ENCODE measurements at places on chromosomes 5 and 9.
A peak's percentile ranks its signal among the peaks of the same experiment; 100 is the strongest.

- DNase-seq: no peak
Observed at GRCh38 chr5:79516986-79517385, 3.1 kb upstream of the HOMER1 start.

DNA sequence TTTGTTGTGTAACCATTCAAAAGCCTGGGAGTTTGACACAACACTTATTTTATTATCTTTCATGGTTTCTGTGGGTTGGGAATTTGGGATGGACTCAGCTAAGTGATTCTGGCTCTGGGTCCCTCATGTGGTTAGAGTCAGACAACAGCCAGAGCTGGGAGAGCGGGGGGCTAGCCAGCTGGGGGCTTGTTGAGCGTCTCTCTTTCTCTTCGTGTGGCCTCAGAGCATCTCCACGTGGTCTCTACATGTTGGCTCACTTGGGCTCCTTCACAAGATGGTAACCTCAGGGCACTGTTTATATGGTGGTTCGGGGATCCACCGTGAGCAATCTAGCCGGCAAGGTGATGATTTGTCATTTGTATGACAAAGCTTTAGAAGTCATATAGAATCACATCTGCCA is 73.6 kb downstream of the FSTL4 start:
- DNase-seq: no peak

DNA sequence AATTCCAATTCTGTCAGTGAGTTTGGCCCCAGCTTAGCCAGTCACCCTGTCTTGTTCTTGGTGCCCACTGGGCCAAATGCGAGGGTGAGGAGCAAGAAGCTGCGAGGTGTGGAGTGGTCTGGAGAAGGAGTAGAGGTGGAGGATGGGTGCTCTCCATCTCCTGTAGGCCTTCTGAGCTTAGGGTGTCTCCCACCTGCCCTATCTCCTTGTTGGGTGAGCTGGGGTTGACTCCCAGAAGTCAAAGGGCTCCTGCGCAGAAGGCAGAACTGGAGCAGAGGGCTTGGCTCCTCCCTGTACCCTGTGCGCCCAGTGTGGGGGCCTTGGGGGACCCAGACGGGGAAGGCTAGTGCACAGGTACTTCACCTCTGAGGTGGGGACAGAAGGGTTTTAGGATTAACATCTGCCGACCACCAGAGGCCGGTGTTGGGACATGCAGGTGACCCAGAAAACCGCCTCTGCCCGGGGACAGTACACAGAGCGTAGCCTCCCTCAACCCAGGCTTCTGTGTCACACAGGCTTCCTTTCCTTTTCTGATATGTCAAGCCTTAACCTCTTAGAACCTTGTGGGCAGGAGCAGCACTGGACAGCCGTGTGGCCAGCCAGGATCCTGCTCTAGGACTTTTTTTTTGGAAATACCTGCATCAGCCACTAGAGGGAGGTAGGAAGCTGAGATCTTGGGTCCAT is 16.9 kb downstream of the IL5 start:
- peak; percentile 72 for DNase-seq

DNA sequence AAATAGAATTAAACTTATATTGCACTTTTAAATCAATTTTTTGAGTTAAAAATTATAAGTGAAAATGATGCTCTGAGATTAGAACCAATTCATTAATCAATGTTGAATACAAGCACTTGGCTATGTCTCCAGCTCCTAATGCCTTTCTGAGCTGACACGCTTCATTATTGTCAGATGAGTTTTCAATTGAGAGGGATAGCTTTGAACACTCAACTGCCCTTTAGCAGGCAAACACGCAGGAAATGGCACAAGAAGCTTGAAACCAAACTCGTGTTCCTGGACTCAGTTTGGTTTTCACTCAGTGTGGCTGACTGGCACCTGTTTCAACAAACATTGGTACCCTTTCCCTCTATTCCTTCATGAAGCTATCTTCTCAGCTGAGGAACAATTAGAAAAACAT is 109.8 kb downstream of the MCTP1 start:
- DNase-seq: no peak

GRCh38 chr5:133708331-133708850 is 96.0 kb upstream of the FSTL4 start:
- no peak for DNase-seq

GRCh38 chr5:82421119-82421518 is 143.0 kb upstream of the RPS23 start:
- no peak for DNase-seq

GRCh38 chr9:112532427-112532826 is 45.8 kb downstream of the KIAA1958 start:
- DNase-seq: no peak

GRCh38 chr9:15286161-15286821 is 20.7 kb downstream of the TTC39B start:
- DNase-seq: no peak

DNA sequence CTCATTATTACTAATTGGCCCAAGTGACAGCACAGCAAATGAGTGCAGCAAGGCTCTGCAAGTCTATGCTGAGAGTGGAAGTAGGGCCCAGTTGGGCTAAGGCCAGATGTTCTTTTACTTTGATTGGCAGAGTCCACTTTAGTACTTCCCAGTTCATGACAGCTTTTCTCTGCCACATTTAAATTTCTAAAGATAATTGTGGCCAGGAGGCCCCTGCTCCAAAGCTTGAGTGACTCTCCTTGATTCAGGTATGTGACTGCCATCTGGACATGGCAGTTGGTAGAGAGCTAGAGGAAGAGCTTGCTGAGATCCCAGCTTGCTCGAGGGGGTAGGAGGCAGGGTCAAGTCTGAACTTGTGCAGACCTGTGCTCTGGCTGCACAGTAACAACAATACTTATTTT is 154.1 kb downstream of the CARTPT start:
- DNase-seq: no peak

DNA sequence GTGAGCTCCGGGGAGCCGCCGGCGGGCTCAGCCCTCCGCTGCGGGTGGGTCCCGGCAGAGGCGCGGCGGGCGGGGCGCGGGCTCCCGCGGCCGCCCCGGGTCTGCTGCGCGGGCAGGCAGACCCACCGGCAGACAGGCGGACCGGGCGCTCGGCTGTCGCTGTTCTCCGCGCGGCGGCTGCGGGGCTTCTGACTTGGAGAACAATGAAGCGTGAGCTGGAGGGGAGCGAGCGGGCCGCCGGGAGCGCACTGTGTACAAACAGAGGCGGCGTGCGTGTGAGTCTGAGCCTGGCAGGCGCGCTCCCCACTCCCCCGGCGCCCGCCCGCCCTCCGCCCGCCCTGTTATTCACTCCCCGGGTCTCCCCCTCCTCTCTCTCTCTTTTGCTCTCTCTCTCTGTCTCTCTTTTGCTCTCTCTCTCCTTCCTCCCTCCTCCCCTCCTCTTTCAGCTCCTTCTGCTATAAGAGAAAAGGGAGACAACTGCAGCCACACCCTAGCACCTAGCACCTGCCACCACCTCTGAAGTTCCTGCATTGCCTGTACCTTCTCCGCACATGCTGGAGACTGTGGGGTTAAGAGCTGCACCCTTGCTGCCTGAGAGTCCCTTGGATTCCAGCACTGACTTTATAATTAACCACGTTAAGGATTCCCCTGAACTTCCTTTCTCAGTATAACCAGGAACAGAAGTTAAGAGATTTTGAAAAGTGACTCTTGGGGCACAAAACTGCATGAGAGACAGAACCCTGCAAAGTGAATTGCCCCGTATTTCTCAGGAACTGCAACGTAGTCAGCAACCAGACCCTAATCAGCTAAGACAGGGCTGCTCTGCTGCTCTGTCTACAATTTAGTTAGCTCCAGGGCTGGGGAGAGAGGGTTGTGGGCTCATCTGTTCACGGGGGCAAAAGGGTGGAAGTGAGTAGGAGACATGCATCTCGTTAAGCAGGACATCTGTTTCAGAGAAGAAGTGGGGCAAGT is at the start of gene EDIL3:
Gene EDIL3 (minus strand): TSS at position 277 of the 972 bp plus-strand sequence. CDS start 506 bp downstream, outside the sequence.
- peak; percentile 91 for DNase-seq

DNA sequence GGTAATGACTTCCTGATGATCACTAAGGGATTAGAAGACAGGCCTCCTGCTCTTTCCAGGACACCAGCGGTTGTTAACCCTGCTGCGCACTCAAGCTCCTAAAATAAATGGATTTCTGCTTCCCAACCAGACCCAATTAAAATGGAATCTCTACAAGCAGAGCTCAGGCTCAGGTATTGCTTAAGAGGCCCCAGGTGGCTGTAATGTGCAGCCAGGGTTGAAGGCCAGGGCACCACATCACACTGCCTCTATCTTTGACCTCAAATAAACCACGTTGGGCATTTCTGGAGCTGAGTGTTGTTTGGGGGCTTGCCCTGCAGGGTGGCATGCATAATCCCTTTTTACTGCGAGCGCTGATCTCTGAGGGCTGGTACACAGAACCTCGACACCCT is 108.0 kb downstream of the FBXO38 start:
- DNase-seq: no peak

GRCh38 chr5:141753971-141754713 is 72.1 kb upstream of the ARAP3 start:
- peak; percentile 78 for DNase-seq

GRCh38 chr5:33235824-33236223 is 204.9 kb upstream of the TARS1 start:
- DNase-seq: no peak

- DNase-seq: peak; percentile 47
Observed at GRCh38 chr5:78295035-78295961, 800 bp upstream of the AP3B1 start.

DNA sequence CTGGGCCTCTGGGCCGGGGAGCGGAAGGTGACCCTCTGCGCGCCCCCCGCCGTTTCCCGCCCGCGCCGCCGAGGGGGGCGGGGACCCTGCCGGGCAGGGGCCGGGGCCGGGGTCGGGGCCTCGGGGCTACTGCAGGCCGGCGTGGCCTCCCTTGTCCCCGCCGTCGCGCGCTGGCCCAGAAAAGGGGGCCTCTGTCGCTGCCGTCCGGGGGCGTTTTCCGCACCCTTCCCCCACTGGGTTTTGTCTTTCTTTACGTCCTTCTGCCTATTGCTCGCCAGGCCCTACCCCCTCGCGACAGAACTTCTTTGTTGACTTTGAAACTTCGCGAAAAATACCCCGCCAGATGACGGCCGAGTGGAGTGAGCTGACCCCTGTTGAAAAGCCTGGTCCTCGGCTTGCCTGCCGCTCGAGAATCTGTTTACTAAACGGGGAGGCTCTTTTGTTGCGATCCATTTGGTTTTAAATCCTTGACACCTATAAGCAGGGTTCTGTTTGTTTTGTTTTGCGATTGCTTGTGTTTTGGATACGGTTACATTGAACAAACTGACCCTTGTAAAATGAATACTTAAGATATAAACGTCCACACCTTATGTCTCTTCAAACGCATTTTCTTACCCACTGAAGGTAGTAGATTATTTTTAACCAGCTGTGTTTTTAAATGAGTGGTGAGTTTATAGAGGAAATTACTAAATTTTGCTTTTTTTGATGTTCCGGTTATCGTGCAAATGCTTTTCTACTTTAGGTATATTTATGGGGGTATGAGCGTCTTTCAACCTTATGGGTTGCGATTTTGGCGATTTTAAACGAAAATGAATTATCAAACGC is 765 bp downstream of the MARCHF6 start:
- peak; percentile 63 for DNase-seq

GRCh38 chr9:16598316-16598715 is 272.2 kb downstream of the BNC2 start:
- DNase-seq: no peak

GRCh38 chr9:126347093-126347492 is 20.5 kb downstream of the MVB12B start:
- DNase-seq: no peak

DNA sequence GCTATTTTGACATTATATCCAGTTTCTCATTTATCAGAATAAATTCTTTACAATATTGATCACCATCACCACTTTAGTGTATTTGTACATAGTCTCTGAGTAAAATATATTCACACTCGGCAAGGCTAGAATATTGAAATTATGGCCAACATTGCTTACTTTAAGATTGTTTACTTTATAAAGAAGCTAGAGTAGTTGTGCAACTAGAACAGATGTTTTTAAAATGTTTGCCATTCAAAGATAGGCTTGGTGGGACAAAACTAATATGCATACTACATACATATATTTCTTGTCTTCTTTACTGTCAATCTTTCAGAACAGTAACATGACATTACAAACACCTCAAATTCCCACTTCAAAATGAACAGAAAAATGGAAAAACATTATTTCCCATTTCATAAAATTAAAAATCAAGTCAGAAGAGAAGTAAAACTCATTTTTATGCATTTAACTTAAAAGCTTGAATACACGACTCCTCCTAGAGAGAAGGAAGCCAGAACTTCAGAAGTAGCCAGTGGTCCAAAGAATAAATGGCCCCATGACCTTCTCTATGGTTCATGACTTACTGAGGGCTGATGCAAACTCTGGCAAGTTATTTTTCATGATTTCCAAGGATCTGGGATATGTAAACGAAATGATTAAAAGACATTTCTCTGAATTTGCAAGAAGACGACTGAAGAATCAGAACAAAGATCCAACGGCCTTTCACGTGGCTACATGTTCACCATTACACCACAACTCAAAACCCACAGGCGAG is 14.1 kb downstream of the MTX3 start:
- no peak for DNase-seq

DNA sequence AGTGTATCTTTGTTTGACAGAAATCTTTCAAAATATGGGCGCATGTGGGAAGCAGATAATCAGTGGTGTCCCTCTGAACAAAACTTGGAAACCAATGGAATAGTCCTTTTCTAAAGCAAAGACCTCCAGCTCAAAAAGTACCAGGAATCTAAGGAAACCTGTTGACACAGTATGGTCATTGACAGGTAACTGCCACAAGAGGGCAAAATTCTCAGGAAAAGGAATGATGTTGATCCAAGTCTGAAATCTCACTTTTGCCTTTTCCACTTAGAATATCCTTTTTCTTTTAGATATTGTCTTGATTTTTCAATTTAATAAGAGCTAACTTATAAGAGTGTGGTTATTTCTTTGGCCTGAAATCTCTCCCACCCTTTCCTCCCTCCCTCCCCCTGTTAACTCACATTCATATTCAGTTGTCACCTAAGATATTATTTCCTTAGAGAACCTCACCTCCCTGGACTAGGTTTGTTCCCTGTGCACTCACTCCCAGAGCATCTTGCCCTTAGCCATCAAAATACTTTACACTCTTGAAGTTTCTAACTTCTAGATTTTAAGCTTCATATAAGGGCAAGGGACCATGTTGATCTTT is 59.0 kb upstream of the BARX1 start:
- peak; percentile 68 for DNase-seq

DNA sequence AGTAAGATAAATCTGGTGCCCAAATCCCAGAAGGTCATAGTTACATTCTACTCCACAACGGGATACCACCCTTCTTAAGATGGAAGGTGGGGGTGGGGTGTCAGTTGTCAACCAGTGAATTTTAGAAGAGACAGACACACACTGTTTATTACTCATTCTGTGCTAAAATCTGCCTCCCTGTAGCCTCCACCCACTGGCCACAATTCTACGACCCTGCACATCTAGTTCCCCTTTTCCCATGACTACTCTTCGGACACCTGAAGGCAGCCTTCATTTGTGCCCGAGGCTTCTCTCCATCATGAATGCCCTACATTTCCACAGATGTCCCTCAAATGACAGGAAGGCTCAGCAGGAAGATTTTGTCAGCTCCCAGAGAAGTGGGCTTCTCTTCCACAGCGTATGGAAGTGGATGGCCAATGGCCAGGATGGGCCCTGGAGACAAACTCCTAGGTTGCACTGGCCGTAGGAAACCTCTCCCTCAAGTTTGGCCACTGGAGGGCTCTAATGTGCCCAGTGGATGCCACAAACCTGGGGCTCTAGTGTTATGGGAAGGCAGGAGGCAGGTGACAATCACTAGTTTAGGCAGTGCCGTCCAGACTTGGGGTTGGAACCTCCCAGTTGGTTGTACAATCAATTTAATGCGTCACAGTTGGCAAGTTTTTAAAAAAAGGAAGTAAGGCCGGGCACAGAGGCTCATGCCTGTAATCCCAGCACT is 46.6 kb downstream of the PTPN3 start:
- DNase-seq: peak; percentile 30
